ENCODE measurements at places on chromosomes 1 and 21.

DNA sequence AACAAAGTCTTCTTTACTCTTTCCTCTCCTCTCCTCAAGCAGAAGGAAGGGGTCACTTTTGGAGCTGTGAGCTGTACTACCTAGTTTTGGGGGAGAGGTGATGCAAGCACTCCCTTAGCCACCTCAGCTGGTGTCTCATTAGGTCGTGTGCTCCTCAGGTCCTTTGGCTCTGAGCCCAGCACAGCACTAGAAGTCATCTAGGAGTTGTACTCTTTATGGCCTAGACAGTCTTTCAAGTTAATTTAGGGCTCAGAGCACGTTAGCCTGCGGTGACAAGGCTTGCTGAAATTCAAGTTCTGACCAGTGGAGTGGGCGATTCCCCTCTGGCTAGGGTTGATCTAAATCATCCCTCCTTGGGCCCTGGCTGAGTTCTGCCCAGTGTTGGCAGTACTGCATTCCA, 48.0 kb upstream of the WDR26 start:
- no peak for DNase-seq

DNA sequence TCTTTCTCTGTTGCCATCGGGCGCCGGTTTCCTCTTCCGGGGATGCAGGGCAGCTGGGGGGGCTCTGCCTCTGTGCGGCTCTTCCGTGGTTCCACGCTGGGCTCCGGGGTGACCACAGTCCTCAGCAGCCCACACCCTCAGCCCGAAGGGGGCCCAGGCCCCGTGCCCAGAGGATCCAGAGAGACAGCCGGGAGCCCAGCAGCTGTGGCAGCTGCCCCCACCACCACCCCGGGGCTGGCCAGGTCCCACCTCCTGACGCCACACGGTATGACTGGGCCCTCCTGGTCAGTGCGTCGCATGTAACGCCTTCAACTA, 172.2 kb downstream of the PRDM16 start:
- no peak for DNase-seq

- no peak for DNase-seq
These were observed 35.0 kb downstream of the FHAD1 start for GRCh38 chr1:15282038-15282437.

DNA sequence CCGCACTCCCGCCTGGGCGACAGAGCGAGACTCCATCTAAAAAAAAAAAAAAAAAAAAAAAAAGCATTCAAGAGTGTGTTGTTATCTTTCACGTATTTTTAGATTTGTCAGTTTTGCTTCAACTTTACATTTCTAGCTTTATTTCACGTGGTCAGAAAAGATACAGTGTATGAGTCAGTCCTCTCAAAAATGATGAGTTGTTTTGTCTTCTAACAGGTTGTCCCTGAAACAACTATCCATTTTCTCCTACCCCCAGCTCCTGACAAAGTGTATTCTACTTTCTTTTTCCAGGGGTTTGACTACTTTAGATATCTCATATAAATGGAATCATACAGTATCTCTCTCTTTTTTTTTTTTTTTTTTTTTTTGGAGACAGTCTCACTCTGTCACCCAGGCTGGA, 5.5 kb upstream of the ZNF695 start:
- DNase-seq, result no peak

DNA sequence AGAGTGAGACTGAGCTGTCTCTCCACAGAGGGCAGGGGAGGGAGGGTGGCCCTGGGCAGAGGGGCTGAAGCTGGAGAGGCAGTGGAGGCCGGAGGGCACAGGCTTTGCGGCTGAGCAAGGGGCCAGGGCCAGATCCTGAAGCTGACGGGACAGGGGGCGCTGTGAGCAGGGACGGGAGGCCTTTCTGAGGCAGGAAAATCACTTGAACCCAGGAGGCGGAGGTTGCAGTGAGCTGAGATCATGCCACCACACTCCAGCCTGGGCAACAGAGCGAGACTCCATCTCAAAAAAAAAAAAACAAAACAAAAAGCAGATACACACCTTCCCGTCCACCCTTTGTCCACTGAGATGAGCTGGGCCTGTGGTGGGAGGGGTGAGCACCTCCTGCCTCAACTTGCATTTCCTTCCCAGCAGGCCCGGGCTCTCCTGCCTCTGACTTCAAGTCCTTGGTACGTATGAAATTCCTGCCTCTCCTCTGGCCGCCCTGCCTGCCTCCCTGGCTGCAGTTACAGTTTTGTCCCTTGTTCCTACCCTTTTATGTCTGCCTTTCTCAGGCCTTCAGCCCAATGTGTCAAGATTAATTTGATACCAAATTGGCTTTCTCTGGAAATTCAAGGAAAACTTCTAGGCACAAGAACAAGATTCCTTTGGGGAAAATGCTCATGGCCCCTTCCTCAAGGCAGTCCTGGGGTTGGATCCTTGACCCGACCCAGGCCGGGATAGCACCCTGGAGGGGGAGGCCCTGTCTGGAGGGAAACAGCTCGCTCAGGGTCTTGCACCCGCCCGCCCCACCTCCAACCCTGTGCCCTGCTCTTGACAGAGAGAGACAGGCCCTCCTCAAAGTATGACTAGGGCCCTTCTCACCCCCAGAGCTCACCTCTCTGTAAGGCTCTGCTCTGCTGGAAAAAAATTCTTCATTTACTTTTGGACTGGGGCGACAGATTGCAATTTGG, 11.2 kb upstream of the ADAMTSL4 start:
- DNase-seq, result peak; percentile 29

DNA sequence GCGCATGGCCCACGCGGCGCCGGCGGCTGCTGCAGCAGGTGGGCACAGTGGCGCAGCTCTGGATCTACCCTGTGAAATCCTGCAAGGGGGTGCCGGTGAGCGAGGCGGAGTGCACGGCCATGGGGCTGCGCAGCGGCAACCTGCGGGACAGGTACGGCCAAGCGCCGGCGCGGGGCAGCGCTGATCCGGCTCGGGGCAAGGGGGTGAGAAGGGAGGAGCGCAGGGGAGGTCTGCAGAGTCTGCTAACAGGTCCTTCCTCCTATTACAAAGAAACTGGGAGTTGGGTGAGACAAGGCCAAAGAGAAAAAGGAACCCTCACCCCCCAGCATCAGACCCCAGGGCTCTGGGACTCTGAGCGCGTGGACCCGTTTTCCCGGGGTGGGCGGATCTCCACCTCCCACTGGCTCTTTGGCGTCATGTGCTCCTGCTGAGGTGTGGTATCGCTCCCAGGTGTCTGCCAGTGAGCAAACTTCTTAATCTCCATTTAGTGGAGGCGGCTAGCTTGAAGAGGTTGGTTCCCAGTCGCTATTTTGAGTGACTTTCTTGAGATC, 431 bp downstream of the MTARC1 start:
- DNase-seq, result no peak

GRCh38 chr21:36806103-36806502, 107.2 kb downstream of the SIM2 start:
- no peak for DNase-seq

DNA sequence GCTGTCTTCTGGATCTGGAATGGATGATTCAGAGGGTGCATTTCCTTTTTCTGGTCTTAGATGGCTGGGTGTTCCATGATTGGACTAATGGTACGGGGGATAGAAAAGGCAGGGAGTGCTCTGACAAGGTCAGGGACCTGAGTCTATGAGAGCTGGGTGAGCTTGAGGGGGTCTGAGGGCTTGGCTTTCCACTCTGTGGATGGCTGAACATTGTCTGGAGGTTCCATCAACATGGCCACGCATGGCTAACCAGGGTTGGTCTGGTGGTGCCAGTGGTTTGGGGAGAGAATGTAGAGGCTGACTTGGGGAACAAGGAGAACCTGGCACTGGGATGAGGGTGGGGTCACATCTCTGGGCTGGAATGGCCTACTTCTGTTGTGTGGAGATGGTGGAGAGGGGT, 41.5 kb upstream of the TSPAN2 start:
- DNase-seq, result no peak

- no peak for DNase-seq
These were observed 380.7 kb downstream of the SEC16B start for GRCh38 chr1:177589166-177589565.
